Hematopoietic multipotent progenitor cell treated with erythropoietin and hydrocortisone succinate and interleukin-3 and kit ligand, for 17 days (in vitro differentiated cells): ENCODE measurements at places on chromosomes 3 and 15.

- DNase-seq: no peak
Observed at GRCh38 chr3:58001979-58002378, 6.2 kb upstream of the FLNB start.

GRCh38 chr15:66603301-66604179 is 37.7 kb upstream of the LCTL start:
- DNase-seq: peak; percentile 71

GRCh38 chr15:90001683-90002427 is 731 bp downstream of the ZNF710 start:
- DNase-seq: peak; percentile 16

GRCh38 chr3:192892981-192893700 is 24.5 kb downstream of the MB21D2 start:
- DNase-seq: no peak

- no peak for DNase-seq
Observed at GRCh38 chr15:95626501-95627361, 703.8 kb upstream of the NR2F2 start.

GRCh38 chr15:38854506-38854905 is 289.9 kb upstream of the RASGRP1 start:
- no peak for DNase-seq

- no peak for DNase-seq
Observed at GRCh38 chr15:45212493-45212892, 24.7 kb upstream of the SHF start.

DNA sequence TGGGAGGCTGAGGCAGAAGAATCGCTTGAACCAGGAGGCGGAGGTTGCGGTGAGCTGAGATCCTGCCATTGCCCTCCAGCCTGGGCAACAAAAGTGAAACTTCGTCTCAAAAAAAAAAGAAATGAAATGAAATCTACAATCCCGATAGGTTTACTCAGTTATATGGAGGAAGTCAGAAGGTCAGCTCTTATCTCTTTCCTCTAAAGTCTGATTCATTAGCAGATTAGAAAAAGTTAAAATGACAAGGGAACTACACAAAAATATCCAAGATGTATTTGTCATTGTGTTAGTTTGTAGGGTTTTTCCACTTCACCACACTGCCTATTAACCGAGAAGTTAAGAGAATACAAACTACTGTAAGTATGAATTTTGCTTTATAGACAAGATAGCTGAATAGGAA is 420.6 kb downstream of the SHQ1 start:
- peak; percentile 32 for DNase-seq

GRCh38 chr3:191753196-191753595 is 292.2 kb downstream of the PYDC2 start:
- DNase-seq: no peak

DNA sequence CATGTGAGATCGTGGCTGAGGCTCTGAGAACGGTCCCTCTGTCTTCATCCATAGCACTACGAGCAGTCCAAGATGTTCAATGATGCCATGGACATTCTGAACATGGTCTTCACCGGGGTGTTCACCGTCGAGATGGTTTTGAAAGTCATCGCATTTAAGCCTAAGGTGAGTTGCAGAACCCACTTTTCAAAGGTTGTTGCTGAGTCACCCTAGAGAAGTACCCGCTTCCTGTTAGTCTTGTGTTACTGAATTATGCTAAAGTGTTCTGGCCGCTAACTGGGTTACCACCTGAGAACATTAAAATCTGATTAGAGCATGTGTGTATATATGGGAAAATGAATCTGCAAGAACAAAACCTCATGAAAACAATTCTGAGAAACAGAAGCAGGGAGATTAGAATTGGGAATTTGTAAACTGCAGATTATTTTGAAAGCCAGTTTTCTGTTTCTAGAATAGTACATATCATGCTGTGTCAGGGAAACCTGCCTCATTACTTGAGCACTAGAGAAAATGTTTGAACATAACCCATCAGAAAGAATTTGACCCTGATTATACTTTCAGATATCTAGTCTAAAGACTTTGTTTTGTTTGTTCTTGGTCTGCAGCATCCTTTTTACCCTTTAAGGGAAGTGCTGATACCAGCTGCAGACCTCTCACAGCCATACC is 92.6 kb downstream of the CHDH start:
- no peak for DNase-seq

DNA sequence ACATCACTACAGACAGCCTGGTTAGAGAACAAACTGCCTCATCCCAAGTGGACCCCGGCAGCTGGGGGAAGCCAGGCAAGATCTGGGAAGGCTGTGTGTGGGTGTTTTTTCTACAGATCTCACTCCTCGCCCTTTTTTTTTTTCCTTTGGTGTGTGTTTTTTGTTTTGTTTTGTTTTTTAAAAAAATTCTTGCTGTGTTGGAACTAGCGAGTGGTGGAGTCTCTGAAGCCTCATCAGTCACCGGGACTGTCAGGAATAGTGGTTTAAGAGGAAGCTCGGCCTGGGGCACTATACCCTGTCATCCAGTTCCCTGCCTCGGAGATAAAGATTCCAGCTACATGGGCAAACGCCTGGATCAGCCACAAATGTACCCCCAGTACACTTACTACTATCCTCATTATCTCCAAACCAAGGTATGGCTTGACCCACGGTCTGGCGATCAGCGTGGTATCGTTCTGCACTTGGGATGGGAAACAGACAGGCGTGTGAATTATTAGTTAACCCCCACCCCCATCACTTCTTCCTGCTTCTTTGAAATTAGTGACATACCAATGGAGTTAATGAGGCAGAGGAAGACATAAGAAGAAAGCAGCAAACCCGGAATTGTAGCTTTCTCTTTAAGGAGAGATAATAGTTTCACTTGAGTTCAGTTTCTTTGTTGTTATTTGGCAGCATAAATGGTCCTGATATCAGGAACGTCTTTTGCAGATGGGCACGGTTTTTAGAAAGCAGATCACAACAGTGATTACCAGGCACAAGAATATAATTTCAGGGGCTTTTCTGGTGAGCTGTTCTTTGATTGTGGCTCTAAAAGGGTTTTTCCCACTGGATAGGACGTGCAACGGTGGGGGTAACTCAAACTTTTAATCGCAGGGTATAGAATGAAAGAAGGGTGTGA is 722 bp downstream of the RBMS3 start:
- no peak for DNase-seq

DNA sequence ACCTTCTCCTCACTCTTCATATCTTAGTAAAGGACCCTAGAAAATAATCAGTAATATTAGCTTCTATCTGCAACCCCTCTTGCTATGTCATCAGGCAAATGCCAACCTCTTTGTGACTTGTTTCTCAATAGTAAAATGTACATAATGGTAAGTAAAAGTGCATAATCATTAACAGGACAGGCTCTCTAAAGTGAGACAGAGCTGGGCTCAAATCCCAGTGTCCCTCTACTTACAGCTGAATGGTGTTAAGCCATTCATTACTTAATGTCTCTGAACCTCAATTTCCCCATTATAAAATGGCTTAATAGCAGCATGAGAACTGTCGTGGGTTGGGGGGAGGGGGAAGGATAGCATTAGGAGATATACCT is 62.6 kb upstream of the ATP11B start:
- DNase-seq: no peak

DNA sequence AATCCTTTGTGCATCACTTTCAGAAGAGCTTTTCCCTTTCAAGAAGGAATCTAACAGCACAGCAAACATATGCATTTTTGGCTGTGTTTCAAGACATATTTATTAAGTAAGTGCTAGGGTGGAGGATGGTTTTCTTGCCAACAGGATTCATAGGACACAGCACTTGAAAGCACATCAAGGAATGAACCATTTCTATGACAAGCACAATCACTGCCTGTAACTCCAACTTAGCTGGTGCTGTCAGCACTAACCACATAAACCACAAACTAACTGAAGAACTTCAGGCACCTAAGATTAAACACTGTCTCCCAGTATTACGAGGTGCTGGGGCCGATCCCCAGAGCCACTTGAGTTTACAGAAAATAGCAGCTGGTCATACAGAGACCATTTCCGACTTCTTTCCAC is 35.4 kb upstream of the SPRED1 start:
- no peak for DNase-seq

- no peak for DNase-seq
Observed at GRCh38 chr3:122646146-122646988, 34.3 kb upstream of the PARP14 start.
